ENCODE measurements at places on chromosomes 13 and 19.

DNA sequence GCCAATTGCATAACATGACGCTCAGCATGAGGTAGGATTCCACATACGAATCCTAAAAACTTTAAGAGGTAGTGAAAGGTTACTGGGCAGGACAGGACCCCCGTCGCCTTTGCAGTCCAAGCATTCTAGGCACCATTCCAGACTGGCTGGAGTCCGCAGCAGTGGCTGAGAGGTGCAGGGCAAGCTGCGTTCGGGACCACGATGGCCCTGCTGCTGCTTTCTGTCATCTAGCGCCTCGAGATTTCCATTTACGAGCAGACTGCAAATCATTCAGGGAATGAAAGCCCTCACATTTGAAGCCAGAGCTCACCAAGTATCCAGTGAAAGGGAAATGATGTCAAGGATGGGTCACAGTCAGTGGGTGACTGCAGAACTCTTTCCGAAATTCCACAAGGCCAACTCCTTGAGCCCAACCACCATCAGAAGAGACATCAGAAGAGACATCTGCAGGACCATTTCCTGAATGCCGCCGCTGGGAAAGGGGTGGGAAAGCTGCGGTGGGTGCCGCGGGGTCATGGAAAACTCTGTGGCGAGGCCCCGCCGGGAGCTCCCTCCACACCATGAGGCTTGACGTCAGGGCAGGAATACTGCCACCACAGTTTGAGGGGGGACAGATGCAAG lies 88.3 kb downstream of the COL4A1 start:
- DNase-seq: no peak

DNA sequence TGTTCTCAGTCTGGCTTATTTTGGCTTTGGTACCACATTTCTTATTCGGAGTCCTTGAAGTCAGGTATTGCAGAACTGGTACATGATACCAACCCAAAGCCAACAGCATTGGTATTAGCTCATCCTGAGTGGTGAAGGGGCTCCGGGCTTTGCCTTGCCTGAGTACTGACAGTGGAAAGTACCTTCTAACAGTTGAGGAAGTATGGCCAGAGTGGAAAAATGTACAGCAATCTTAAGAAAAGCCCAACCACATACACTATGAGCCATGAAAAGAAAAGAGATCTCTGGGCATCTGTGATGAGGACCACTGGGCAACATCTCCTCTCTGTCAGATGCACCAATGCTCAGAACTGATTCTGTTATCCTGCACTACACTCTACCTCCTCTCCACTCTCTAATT lies 8.3 kb downstream of the LCP1 start:
- no peak for DNase-seq

DNA sequence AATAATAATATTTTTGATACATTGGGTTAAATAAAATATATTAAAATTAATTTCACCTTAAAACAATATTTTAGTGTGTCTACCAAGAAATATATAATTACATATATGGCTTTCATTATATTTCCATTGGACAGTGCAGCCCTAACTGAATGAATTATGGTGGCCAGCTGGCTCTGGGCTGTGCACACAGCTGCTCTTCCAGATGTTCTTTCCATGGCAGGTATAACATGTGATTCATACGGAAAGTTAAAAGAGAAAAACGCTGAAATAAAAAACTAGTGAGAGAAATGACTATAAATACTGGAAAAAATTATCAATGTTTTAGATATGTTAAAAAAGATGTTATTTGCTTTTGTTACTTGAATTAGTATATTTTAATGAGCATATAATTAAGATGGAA lies 216.3 kb downstream of the RGCC start:
- no peak for DNase-seq

DNA sequence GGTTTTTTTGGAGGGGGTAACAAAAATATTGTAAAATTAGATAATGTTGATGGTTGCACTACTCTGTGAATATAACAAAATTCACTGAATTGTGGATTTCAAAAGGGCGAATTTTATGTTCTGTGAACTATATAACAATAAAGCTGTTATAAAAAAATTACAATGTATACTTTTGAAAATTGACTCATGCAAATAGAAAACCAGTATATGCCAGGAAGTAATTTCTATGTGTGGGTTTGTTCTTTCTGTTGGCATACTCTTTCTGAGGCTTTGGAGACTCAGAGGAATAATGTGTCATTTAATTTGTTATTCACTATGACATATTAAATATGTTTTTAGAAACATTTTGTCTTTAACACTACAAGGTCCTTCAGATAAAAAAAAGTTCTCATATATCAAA lies 310.1 kb downstream of the GPC5 start:
- DNase-seq: no peak

Measured in GM10248 (cell line).